ENCODE measurements at places on chromosomes 6 and 20.

- DNase-seq: no peak
These were observed 60.0 kb downstream of the JARID2 start for GRCh38 chr6:15305909-15306308.

DNA sequence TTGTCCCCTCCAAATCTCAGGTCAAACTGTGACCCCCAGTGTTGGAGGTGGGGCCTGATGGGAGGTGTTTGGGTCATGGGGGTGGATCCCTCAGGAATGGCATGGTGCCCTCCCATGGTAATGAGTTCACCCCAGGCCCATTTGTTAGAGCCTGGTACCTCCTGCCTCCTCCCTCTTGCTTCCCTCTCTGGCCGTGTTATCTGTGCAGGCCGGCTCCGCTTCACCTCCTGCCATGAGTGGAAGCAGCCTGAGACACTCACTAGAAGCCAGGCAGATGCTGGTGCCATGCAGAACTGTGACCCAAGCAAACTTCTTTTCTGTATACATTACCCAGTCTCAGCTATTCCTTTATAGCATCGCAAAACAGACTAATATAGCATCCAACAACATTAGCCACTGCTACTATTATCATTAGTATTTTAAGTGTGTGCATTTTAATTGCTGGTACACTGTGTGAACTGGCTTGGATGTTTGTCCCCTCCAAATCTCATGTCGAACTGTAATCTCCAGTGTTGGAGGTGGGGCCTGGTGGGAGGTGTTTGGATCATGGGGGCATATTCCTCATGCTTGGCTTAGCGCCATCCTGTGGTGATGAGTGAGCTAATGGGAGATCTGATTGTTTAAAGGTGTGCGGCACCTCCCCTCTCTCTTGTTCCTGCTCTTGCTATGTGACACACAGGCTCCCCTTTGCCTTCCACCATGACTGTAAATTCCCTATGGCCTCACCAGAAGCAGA lies 12.2 kb upstream of the OSER1 start:
- DNase-seq: no peak

GRCh38 chr6:105326216-105326615 lies 76.7 kb downstream of the PREP start:
- no peak for DNase-seq

DNA sequence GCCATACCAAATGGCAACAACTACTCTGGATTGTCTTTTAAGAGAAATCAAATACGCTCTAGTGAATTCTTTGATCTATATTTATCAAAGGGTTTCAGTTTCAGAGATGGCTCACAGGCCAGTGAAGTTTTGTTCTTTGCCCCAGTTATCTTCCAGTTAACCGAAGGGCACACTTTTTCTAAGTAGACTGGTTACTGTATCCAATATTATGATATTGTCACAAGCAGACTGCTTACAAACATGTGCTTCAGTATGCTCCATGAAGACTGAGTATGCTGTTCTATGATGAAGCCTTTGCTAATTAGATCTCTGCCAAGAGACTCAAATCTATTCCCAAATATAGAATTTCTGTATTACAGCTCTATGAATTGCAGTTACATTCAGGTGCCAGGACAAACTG lies 181.1 kb downstream of the REV3L start:
- DNase-seq: no peak

GRCh38 chr6:157108923-157109322 lies 214.4 kb downstream of the TMEM242 start:
- DNase-seq: no peak

DNA sequence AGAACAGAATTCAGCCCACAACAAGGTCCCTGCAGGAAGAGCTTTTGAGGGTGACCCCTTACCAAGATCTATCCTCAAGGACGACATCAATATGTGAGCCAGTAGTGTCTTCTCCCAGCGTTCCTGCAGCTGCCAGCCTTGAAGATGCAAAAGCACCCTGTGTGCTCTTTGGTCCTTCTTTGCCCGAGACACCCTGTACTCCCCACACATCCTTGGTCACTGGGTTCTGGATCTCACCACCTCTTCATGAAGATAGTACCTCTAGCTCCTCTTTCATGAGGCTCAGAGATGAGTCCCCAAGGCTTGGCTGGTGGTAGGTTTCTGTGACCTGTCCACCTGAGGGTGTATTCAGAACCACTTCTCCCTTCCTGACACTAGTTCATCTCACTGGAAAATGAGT lies 259.6 kb upstream of the FOXQ1 start:
- no peak for DNase-seq

DNA sequence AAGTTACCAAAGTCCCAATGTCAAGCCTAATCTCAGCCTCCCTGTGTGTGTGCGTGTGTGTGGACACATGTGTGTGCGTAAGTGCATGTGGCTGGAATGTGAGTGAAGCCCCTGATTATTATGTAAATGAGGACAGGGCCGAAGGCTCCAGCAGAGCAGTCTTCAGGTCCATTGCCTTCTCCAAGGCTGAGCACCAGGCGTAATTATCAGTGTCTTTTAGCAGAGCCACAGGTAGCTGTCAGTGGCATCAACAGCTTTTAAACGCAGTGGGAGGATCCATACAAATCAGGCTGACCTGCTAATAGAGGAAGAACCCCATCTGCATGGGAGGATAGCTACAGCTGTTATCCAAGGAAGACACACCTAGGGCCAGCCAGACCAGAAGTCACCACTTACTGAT lies 324.3 kb upstream of the MOCS1 start:
- DNase-seq: no peak

DNA sequence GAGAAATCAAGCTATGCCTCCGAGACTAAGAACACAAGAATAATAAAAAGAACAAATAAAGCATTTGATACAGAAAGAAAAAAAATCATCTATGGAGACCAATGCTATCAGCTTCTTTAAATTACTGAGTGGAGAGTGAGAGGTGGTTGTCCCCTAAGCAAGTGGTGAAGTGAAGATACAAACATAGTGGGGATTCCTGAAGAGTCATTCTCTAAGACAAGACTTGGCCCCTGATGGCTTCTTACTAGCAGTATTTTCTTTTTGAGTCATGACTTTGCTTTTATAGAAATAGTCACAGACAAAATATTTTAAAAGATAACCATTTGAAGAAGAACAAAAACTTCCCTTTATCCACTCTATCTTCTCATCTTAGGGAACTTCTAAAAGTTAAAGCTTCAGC lies 261.4 kb upstream of the PRDM1 start:
- DNase-seq: no peak

- DNase-seq: no peak
These were observed 26.2 kb upstream of the CMTR1 start for GRCh38 chr6:37406726-37407341.

- DNase-seq: no peak
These were observed 64.9 kb downstream of the SLC24A3 start for GRCh38 chr20:19277381-19277780.

GRCh38 chr6:14896475-14896874 lies 349.4 kb upstream of the JARID2 start:
- DNase-seq: no peak

DNA sequence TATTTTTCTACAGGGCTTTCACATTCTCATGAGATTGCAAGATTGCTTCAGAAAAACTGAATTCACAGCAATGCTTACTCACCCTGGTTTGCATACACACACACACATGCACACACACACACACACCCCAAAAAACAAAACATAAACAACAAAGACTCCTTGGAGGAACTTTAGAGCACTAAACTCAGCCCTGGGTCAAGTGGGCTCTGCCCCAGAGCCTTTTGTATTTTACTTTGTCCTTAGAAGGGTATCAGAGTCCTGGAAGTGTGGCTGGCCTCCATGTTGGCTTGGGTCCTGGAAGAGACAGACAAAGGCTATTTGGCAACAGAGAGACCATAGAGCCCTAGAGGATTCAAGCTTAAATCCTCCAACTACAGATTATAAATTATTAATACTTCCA lies 8.0 kb upstream of the CST9 start:
- DNase-seq: no peak

DNA sequence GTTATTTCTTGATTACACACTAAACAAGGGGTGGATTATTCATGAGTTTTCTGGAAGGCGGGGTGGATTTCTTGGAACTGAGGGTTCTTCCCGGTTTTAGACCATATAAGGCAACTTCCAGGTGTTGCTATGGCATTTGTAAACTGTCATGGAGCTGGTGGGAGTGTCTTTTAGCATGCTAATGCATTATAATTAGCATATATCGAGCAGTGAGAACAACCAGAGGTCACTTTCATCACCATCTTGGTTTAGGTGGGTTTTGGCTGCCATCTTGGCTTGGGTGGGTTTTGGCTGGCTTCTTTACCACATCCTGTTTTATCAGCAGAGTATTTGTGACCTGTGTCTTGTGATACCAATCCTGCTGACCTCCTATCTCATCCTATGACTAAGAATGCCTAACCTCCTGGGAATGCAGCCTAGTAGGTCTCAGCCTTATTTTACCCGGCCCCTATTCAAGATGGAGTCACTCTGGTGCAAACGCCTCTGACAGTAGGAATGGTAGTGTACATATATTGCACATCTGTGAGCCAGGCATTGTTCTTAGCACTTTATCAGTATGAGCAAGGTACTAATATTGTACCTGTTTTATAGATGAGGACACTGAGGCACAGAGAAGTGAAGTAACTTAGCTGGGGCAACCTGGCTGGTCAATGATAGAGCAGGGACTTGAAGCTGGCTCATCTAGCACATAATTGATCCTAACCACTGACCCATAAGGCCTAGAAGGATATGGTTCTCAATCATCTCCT lies 203.7 kb downstream of the NFATC2 start:
- no peak for DNase-seq

DNA sequence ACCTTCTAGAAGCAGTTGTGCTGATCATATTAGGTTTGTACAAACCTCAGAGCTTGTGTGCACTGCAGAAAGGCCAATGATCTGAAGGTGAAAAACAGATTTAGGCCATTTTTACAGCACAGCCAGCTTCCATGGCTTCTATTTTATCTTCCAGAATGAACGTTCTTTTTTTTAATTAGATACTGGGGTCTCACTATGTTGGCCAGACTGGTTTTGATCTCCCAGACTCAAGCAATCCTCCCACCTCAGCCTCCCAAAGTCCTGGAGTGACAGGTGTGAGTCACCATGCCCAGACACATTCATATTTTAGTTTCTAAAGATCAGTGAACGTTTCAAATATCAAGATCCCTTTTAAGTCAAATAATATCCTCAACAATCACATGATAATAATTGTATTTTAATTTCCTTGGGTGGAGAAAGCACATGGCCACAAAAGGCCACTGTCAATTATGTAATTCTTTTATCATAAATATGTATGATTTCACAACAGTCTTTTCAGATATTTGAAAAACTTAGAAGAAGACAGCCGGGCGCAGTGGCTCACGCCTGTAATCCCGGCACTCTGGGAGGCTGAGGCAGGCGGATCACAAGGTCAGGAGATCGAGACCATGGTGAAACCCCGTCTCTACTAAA lies 326.7 kb upstream of the JARID2 start:
- no peak for DNase-seq

GRCh38 chr20:36957875-36958667 lies 6.6 kb upstream of the SAMHD1 start:
- DNase-seq: peak; percentile 73

- DNase-seq: no peak
These were observed 29.8 kb downstream of the UST start for GRCh38 chr6:148776321-148777308.

DNA sequence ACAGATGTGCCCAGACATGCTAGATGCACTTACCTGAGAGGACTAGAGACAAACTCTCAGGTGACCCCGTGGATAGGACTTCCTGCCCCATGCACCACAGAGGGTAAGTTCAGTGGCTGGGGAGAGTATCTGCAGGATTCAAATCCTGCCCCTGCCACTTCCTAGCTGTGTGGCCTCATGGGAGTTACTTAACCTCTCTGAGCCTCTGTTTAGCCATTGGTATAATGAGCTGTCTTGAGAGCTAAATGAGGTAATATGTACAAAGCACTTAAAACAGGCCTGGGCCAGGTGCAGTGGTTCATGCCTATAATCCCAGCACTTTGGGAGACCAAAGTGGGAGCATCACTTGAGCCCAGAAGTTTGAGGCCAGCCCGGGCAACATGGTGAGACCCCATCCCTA lies 59.3 kb downstream of the GRM4 start:
- DNase-seq: no peak

DNA sequence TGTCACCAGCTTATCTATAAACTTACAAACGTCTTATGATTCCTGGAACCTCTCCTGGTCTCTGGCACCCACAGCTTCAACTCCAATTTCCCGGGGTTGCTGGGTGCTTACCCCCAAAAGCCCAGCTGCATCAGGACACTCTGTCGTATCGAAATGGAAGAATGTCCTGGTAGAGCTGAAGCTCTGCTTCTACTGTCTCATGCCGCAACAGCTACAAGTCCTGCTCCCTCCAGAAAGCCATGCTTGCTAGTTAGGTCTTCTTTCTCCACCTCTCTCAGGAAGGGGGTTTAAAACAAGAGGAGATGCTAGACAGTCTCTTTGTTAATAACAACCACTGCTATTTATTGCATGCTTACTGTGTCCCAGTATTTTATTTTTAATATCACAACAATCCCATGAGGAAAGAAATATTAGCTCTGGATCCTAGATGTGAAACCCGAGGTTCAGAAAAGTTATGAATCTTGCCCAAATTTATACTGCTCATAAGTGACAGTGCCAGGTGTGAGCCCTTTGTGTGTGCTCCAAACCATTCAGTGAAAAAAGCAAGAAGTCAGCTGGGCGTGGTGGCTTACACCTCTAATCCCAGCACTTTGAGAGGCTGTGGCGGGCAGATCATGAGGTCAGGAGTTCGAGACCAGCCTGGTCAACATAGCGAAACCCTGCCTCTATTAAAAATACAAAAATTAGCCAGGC lies 82.3 kb upstream of the GCM1 start:
- DNase-seq: no peak

DNA sequence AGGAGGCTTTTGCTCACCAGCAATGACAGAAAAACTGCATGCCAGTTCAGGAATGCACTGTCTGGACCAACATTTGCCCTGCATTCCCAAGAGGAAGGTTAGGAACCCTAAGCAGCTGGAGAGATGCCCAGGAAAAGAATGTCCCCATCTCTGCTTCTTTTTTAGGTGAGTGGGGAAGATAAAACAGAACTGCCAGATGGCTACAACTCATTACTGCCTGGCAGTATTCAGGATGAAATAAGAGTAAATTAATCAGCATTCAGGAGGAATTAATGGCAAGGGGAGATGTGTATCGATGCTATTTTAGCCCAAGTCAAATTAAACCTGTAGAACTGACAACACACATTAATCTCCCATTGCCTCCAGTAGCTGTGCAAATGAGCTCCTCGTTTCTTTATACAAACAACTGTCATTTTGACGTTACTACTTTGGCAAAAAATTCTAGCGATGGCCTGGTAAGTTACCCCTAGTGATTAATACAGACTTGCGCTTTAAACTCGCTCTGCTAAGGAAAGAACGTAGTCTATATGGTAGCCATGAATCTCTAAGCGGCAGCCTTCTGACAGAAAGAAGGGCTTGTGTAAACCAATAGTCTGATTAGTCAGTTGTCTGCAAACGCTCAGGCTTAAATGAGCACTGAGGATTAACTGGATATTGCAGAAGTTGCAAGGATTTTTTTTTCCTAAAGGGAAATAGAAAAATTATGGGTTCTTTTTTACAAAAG lies 16.7 kb upstream of the SMLR1 start:
- DNase-seq: no peak

- DNase-seq: no peak
These were observed 126.1 kb upstream of the AKAP12 start for GRCh38 chr6:151113641-151114040.

GRCh38 chr6:157806131-157806855 lies 16.8 kb upstream of the SNX9 start:
- DNase-seq: no peak

All from cardiac septum (tissue), 1 donor.